ENCODE measurements at places on chromosomes 7 and 10.

DNA sequence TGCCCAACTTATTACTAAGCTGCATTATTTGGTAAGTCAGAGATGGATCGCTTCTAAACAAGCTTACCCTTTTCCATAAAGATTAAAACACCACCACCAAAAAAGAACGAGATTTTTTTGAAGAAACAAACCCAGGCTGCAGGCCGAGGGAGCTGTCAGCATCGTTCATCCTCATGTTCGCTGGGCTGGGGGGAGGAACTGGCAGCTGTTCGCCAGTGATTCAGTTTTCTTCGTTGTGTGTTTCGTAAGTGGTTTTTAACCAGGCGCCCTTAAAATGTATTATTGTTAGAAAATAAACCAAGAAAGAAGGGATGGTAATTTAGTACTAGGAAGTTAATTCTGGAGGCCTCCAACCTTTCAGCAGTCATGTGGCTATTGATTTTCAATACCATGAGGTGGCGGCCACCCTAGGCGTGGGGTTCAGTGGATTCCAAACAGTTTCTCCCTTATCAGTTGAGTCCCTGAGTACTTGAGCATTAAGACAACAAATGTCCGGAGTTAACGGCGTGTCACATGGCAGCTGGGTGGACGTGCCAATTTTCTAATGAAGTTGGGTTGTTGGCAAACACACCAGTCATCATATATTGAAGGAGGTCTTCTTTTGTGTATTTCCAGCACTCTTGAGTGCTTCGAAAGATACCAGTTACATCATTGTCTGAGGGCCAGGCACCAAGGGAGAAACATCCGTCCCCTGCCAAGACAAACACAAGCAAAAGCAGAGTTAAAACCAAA is 173.2 kb downstream of the EBF3 start:
- no peak for DNase-seq

DNA sequence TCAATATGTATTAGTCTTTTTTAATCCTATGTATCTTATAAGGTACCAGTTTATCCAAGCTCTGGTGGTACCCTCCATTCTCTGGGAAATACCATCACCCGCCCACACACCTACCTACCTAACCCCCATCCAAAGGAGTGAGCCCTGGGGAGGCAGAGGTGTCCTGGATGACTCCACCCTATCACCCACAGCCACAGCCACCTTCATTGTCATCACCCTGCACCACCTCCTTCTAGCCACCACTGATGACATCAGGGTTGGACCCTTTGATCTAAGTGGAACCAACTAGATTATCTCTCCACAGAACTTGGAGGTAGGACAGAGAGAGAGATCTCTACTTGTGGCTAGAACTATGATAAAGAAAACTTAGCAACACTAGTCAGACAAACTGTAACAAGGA is 259.4 kb downstream of the PARD3 start:
- DNase-seq = no peak

GRCh38 chr7:31958226-31958625 is 112.0 kb downstream of the PDE1C start:
- no peak for DNase-seq

DNA sequence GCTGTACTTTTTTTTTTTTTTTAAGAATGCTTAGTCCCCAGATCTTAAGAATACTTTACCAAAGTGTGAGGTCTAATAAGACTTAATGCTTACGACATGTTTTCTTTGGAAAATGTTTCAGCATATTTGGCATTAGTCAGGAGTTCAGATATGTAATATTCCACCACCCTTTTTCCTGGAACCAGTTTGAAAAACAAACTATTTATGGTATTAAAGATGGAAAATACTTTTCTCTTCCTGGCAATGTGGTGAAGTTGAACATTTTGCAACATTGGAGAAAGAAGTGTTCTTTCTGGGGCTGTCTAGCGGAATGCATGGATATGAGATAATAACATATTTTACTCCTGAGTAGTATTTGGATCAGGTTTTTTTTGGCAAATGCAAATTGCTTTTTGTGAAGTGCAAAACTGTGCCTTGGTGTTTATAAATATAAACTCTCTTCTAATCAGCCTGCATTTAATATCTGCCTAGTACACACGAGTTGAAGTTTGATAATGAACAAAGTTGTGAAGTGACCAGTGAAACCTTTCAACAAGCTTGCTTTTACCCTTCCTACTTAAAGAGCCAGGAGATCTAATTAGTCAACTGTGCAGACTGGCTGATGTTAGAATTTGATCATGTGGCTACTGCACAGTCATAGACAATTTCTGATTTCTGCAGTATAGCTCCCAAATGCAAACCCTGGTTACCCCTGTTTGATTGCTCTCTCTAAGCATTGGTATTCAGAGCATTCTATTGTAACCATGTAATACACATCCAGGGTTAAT is 20.9 kb downstream of the MAP3K8 start:
- DNase-seq = no peak

DNA sequence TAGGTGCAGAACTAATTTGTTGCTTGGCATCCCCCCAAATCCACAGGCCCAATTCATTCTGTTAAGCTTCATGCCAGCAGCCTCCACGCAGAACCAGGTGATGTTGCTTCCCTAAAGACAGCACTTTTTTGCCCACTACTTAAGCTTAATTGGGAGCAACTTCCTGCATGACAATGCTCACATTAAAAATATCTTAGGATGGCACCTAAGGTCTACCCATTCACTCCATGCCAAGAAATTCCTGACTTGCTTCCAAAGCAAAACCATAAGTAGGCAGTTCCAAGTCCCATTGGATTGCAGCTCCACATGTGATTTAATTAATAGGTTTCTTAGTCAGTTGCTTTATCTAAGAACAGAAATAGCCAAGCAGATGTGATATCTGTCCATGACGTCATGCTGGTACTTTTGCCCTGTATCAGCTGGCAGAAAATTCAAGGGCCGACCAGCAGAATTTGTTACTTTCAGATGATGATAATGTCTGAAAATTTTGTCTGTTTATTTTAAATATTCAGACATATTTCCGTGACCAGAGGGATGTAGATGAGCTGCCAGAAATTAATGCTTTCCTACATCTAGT is 325.5 kb downstream of the LHFPL3 start:
- no peak for DNase-seq

DNA sequence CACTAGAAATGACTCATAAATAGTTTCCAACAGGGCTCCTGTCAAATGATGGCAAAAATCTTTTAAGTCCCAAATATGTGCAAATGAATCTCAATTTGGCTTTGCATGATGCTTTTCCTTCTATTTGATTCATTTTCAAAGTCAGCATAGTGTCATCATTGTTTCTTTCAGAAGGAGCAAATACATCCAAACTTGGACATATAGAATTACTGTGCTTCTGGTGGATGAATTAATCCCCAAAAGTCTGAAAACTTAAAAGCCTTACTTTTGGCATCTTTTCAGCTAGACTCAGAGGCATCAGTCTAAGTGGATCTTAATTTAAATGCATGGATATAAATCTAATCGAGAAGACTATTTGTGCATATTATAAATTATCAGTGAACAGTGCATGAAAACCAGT is 578.1 kb upstream of the FZD8 start:
- DNase-seq = no peak

DNA sequence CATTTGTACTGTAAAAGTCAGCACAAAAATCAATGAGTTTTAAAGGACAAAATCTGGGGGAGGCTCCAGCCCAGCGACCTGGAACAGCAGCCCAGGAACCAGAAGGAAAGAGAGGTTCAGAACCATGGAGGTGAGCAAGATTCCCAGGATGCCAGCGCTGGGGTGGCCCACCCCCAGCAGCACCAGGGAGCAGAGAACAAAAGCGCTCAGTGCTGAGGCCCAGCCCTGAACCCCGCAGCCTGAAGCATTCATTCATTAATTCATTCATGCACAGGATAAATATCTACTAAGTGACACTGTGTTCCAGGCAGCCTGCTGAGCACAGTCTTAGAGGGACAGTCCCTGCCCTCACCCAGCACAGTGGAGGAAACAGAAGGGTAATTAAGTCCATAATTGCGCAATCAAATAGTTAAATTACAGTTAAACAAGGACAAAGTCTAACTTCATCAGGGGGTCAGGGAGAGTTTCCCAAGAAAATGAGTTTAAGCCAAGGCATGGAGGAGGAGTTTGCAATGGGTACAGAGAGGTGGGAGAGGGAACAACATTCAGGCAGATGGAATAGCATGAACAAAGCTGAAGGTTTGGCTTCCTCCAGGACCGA is 202.3 kb downstream of the GRID1 start:
- no peak for DNase-seq

DNA sequence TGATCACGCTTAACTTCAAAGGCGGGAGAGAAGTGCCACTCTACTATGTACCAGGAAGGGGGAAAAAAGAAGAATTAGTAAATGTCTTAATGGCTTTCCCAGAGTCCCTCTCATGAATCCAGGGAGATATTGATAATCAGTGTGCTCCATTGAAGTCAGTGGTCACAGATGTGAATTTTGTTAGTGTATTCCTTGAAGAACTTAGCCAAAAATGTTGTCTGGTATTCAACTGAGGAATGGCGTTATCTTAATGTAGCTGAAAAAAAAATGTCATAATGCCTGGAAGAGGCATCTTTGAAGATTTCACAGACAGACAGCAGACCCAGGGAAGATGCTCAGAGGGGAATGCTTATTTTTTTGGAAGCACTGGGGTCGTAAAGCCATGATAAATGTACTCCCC is 250.4 kb downstream of the WDR11 start:
- DNase-seq = no peak

DNA sequence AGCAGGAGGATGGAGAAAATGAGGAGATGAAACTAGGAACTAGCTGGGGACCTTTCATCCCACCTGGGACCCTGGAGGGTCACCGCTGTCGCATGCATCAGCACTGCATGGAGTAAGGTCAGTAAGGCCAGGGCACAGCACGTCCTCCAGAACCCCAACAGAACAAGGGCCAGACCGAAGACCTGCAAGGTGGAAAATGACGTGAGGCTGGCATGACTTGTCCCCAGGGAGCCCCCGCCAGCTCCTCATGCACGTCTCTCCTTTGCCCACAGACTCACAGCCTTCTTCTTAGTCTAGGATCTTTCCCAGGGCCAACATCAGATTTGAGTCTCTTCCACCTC is 4.7 kb downstream of the ZNF488 start:
- DNase-seq = no peak

- DNase-seq = no peak
Observed at GRCh38 chr7:115953592-115954255, 76.8 kb downstream of the TFEC start.

All from stimulated activated CD4-positive, alpha-beta T cell treated with anti-CD3 and anti-CD28 coated beads, Interleukin-12 subunit alpha, Interleukin-12 subunit beta, amount 100 ng/mL, for 24 hours (primary cell).